ENCODE measurements at places on chromosomes 13 and 19.

GRCh38 chr19:43842007-43842406 is 14.9 kb downstream of the ZNF283 start:
- no peak for DNase-seq

DNA sequence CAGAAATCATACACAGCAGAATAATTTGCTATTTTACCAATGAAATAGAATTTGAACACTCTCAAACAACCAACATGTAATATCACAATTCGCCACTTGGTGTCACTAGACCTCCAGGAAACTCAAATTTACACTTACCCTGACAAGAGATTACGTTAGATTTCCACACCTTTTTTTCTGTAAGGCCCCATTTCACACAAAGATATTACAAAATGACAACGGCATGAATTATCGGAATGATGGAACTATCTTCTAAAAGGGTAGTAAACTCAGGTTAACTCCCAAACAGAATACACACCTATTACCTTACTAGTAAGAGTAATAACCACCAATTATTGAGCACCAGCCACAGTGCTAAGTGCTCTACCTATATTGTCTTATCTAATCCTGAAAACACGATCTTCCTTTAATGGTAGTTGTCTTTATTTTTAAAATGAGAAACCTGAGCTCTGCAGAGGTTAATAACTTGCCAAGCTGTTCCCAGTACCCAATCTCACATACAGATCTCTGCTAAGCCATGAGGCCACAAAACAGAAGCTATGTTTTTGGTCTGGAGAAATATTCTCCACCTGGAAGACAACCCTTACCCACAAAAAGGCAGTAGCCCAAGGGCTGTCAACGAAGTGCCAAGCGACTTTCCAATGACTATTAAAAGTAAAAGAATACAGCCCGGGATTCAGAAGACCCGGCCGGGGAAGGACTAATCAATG is 152.4 kb downstream of the DCLK1 start:
- DNase-seq: no peak

DNA sequence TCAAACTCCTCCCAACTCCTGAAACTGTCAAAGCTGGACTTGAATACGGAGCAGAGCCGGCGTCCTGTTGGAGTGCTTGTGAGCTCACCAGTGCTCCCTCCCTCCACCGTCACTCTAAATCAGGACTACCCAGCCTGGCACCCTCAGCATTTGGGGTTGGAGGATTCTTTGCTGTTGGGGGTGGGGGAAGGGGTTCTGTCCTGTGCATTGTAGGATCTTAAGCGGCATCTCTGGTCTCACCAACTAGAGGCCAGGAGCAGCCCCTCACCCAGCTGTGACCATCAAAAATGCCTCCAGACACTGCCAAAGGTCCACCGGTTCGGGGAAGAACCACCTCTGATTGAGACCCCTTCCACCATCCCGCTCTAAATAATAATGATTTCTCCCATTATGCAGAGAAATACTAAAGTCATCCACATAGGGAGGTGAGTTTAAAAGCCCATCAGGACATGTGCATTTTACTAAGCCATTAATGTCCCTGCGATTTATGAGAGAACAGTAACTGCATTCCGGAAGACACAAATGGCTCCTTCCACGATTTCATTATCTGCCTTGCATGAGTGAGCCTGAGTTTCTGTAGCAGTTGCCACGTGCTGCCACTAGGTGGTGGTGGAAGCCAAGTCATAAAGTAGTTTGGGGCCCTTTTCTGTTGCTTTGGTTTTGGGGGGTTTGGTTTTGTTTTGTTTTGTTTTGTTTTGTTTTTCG is 16.1 kb upstream of the USP29 start:
- peak; percentile 64 for DNase-seq

DNA sequence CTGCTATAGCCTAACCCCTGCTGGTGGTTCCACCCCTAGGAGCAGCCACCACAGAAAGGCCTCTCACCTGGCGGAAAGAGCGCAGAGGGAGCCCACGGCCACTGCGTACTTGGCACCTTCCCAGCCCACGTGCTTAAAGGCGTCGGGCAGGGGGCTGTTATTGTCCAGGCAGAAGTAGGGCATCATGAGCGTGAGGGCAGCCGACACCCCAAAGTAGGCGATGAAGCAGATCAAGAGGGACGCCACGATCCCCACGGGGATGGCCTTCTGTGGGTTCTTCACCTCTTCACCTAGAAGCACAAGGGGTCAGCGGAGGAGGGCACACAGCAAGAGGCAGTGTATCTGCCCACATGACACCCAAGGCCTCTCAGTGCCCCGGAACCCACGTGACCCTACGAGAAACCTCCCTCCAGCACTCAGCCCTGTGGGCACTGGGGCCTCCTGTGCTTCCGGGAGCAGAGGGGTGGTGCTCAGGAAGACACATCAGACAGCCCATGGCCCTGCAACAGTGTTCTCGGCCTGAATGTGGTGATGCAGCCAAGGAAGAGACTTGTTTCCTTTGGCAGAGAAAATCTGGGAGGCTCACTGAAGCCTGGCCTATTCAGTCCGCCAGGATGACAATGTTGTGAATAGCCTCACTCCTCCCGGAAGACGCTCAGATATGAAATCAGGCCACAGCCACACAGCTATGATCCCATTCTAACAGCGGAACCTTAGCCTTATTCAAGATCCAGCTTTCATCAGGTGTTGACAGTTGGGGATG is 72.1 kb downstream of the SLC7A1 start:
- DNase-seq: no peak

DNA sequence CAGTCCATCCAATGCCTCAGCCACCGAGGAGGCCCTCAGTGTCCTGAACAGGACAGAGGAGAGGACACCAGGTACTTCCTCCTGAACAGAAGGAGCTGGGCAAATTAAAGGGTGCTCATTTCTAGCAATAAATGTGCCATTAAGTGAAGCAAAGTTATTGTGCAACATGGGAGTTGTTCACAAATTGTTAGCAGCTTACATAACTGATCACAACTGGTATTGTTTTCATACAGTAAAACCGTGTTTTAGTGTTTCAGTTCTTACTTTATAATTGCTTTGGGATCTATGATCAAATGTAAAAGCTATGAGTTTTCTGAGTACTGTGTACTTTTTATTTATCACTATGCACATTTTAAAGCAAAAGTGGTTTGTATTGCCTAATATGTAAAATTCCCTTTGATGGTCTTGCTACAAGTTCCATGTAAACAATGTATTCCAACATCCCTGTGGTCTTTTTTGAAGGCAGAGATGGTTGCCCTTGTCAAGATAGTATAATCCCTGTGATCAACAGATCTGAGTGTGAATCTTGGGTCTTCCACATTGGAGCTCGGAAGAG is 263.1 kb downstream of the FGF14 start:
- no peak for DNase-seq

DNA sequence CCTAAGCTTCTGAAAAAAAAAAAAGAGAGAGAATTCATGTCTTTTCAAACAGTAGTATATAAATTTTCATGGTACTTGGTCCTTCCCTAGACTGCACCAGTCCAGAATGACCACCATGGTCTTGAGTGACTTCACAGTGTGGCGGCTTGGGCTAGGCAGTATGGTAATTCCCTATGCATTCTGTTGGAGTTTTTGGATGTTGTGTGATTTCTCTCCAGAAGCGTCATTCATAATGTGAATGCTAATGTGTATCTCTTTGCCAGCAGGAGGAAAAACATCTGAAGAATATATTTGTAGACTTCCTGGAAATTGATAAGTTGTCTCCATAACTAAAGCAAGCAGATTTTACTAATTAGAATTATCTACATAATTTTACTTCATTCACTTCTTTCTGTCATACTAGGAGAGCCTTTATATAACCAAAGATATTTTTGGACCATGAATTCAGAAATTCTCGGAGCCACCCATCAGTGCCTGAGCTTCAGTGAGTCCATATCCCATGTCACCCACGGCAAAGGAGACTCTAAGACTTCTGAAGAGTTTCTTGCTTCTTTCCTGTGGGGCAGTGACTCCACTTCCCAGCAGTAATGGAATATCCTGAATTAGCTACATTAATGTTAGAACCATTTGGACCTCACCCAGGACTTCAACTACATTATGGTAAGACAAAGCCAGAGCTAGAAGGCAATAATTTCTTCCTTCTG is 8.4 kb downstream of the STARD13 start:
- no peak for DNase-seq
